ENCODE measurements at places on chromosomes 4 and X. TPM values are rescaled to one million over a fixed set of nuclear protein-coding genes. Genes with fewer than 3 reads are reported as not detected.

GRCh38 chrX:49058794-49059193, at the start of gene CCDC120:
Gene CCDC120 (plus strand): TSS chrX:49058999. CDS start chrX:49062042, 3,043 bp downstream.
- no peak for DNase-seq

DNA sequence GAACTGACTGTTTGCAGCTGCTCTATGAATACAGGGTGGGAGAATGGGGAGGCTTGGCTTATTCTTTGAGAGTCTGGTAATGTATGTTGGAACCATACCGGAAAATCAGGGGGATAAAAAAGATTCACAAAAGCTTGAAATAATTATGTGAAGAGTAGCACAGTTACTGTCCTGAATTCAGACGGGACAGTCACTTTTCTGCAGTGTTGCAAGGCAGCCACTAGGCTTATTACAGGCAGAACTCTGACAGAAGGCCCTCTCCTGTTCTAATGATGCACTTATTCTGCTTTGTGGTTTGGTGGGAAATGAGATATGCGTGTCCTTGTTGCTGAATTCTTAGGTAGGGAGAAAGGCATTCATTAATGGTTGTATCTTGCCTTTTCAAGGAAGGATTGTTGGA, 37.2 kb downstream of the GUCY1B1 start:
- no peak for DNase-seq

- DNase-seq: no peak
Measured at GRCh38 chr4:151316645-151317044, 8.8 kb downstream of the SH3D19 start.

- DNase-seq: no peak
Measured at GRCh38 chrX:46551494-46552128, 6.4 kb upstream of the ZNF674 start.

DNA sequence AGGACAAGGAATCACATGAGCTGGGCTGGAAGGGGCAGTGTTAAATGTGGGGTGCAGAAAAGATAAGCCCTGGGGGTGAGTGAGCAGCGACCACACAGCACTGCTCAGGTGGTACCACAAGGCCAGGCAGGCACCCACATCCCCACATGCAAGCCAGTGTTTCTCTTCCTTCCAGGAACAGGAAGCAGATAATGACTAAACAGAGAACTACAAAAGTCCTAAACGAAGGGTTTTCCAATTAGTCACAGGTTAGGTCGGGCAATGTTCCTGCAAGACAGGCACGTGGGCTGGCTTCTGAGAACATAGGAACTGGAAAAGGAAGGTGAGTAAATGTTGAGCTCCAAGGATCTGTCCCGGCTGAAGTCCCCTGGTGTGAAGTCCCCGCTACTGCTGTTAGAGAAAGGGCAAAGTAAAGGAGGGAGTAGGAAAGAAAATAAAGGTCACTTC, 19.5 kb downstream of the RELL1 start:
- no peak for DNase-seq

- DNase-seq: peak; percentile 12
Measured at GRCh38 chr4:47410271-47410670, 53.2 kb downstream of the COMMD8 start.

DNA sequence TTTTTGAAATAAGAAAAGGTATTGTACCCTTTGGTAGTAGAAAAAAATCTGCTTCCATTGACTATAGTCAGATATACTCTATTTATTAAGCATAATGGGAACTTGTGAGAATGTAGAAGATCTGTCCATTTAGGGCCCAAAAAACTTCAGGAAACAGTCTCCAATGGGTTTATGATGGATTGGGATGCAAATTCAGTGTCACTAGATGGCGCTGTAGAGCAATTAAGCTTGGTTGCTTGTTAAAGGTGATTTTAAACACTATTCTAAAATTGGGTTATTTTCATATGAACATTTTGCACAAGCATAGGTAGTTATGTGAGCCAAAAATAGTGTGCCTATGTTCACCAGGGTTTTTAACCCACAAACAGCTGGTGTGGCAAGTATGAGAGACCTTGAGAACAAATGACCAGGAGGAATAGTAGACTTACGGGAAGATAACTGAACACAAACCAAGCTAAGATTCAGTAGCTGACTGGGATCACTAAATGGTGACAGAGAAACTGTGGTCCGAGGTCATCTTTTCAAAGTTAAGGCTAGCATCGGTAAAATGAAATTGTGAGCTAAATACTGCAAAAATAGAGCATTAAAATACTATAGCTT, 80.3 kb upstream of the LSM6 start:
- DNase-seq: peak; percentile 62

GRCh38 chr4:153468587-153468986, 2.4 kb downstream of the TMEM131L start:
- DNase-seq: no peak

The TXK gene
- 0.26 TPM for polyA plus RNA-seq

The F8 gene
- polyA plus RNA-seq: 15.1 TPM

The HSFX3 gene
- not detected for polyA plus RNA-seq

The AFF2 gene
- polyA plus RNA-seq: 0.09 TPM

The MAGEA4 gene
- not detected for polyA plus RNA-seq

All from kidney (tissue), 22 donors.